ENCODE measurements at places on chromosomes 1 and 21.

DNA sequence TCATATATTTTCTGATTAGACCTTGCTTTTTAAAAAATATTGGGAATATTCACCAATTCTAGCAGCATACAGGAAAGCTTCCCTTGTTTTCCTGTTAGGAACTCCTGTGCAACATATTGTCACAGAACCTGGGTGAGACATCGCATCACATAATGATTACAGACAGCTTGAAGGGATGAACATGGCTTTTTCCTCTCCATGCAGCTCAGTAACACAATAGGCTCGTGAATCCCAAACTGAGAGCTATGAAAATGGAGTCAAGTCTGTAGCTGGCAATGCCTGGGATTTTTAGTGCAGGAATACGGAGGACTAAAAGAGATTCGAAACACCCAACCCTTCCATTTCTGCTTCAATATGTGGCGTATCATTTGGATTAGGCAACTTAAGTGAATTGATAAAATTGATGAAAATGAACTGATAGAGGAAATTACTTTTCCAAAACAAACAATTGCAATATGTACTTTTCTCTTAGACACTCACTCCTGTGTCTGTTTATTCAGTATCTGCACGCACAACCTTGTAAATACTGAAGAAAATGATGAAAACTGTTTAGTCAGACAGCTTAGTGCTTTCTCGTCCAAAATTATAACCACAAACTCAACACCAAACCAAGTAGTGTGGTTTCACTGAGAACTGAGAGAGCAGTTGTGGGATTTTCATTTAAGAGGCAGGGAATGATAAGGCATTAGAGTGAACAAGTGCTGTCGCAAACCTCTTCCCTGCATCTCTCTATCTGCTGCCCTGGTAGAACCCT, 250.4 kb downstream of the PTBP2 start:
- no peak for DNase-seq

DNA sequence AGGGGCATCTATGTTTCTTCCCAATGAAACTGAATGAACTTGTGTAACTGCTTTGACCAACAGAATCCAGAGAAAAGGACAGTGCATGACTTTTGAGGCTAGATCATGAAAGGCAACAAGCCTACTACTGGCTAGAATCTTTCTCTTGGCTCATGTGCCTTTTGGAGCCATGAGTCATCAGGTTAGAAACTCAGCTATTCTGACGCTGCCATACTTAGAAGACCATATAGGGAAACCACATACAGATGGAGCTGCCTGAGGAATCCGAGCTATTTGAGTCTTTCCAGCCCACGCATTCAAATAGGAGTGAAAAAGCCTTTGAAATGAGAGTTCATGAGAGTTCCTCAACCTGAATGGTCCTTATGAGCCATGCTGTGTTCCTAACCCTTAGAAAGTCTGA, 738.5 kb upstream of the CHRM3 start:
- DNase-seq: no peak

- no peak for DNase-seq
Measured at GRCh38 chr1:209076688-209077087, 506.8 kb upstream of the CAMK1G start.

DNA sequence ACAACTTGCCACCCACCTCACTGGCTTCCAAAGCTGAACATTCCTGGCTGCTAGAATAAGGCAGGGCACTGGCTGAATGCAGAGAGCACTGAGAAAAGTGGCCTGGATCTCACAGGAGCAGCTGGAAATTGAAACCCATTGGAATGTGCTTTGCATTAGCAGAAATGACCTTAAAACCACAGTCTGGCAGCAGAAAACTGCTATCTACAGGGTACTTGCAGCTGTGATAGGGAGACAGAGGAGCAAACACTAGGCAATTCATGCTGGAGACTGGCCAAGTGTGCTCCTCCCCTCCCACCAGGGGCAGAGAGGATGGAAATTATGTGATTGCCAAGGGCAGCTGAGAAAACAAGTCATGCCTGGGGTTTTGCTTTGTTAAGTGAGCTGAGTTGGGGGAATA, 47.2 kb downstream of the HSD3B1 start:
- DNase-seq: no peak

DNA sequence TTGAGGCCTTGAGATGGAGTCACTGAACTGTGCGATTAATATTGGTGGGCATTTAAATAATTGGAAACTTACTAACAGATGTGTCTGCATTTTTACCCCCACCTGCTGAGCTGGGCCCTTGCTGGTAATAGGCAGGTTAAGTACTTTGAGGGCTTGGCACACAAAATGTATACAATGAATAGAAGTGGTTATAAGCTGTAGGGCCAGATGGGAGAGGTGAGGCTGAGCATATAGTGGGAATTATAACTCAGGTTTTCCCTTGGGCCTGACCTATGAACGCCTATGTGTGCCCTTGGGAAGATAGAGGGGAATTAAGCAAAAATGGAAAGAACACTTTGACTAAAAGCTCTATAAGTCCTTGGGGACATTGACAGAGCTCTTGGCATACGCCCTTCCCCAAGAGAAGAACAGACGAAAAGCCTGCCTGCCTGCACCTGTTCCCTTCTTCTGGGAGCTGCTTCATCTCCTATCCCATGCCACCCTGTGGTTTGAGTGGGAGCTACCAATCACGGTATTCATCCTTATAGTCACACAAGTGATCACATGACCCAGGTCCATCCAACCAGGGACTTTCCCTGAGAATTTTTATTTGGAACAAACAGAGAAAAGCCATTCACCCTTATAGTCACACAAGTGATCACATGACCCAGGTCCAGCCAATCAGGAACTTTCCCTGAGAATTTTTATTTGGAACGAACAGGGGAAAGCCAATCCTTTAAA, 260.7 kb upstream of the CSF3R start:
- no peak for DNase-seq

- DNase-seq: no peak
Measured at GRCh38 chr1:67789551-67789950, 43.7 kb downstream of the GNG12 start.

- no peak for DNase-seq
Measured at GRCh38 chr1:229845410-229846138, 219.5 kb downstream of the URB2 start.

GRCh38 chr1:209567698-209568175, 15.8 kb upstream of the CAMK1G start:
- DNase-seq: no peak

GRCh38 chr1:88088481-88088880, 595.6 kb upstream of the PKN2 start:
- DNase-seq: no peak

DNA sequence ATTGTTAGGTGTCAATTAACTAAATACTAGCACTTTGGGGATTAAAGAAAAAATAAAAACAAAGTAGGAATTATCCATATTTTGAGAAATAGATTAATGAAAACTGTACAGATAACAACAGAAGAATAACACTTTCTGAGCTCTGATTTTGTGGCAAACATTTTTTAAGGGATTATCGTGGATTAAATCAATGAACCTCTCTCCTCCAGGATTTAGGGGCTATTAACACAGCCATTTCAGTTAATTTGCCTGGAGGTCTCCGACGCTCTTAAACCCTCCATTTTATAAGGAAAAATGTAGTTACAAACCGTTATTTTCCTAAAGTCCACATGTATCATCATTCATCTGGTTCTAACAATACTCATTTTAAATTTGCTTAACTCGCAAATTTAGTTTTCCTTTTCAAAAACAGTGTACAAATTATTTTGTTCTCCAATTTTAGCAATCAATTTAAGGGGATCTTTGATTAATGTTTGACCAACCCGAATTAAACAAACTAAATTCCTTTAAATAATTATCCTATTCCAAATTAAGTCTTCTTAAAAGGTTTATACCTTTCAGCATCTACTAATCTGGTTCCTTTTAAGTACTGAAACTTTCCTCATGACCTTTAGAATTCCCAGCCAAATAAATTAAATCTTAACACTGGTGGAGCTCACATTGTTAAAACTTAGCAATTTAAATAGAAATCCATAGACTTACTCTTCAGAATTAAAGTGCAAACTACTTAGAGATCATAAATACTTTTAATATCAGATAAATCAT, 30.7 kb upstream of the RNF187 start:
- DNase-seq: no peak

DNA sequence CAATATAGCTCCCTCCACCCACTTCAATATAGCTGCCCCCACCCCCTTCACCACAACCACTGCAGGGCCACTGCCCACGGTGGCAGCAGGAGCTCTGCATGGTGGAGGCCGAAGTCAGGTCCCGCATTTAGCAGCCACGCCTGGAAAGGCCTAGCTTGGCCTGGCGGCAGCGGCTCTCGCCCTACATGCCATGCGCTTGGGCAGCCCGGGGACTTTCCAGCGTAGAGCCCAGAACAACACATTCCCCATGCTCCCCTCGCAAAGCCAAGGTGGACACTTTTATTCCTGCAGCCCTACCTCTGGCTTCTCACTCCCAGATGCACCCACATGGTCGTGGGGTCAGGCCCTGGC, 37.1 kb downstream of the LHX4 start:
- DNase-seq: no peak

DNA sequence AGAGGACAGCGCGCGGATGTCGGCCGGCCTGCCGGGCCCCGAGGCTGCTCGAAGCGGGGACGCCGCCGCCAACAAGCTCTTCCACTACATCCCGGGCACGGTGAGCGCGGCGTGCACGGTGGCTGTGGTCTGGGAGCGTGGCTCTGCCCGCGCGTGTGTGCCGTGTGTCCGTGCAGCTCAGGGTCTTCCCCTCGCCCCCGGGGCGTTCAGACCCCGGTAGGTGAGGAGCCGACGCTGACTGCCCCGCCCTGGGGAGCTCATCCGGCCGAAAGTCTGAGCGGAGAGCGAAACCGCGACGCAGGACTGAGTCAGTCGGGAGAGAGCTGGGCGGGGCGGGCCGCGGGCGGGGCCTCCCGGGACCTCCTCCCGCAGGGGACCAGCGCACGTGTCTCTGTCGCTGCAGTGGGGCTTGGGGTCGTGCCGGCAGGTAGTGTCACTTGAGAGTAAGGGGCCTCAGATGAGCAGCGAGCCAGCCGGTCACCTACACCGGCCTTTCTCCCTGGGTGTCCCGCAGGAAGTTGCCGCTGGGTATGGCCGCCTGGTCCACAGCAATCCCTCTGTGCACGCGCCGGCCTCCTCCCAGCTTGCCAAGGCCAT, 520 bp downstream of the PLEKHN1 start:
- peak; percentile 73 for DNase-seq

DNA sequence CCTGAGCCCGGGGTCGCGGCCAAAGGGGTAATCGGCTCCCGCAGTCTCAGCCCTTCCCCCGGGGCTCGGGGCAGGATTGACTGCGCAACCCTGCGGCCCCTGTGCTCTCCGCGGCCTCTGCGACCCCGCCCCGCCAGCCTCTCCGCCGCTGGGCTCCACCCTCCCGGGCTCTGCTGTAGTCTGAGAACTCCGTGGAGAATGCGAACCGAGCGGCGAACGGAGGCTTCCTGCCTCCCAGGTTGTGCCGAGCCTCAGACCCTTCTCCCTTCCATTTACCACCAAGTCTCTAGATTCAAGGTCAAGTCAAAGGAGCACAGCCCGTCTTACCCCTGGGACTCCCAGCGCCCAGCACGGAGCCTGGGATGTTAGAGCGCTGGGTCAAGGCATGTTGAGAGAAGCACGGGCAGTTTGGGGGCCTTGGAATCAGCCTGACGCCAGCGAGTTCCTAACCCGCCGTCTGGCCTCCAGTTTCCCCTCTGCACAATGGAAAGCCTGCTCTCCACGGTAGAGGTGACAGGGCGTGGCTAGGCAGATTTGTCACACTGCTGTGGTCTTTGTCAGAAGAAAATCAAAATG, 3.0 kb downstream of the ATP2B4 start:
- DNase-seq: no peak

DNA sequence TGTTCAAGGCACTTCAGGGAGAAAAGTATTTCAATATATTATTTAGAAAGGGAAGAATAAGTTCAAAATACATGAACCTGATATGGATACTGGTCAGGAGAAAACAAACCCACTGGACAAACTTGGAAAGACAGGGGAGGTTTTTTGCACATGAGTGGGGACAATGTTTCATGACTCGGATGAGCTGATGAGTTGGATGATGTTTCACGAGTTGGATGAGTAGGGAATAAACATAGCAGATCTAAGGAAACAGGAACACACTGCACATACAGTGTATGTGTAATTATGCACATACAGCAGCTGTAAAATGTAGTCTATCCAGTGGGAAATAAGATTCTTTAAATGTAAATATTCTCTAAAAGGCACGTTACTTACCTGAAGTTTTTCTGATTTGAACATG, 682.9 kb upstream of the ADAMTS5 start:
- no peak for DNase-seq

DNA sequence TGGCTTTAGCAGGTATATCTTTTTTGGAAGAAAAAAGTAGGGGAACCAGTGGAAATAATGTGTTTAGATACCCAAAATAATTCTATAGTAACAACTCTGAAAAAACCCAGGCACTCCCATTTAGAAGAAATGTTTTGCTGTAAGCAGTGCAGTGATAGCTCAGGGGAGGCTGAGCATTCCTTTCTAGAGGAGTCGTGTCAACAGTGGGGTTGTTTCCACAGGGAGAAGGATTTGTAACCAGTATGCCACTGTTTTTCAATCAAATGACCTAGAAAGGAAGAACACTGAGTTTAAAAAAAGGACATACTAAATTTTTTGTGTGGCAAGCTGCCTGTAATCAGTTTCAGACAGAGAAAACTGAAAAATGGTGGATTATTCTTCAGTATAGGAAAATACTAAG, 2.4 kb downstream of the PGD start:
- DNase-seq: no peak

DNA sequence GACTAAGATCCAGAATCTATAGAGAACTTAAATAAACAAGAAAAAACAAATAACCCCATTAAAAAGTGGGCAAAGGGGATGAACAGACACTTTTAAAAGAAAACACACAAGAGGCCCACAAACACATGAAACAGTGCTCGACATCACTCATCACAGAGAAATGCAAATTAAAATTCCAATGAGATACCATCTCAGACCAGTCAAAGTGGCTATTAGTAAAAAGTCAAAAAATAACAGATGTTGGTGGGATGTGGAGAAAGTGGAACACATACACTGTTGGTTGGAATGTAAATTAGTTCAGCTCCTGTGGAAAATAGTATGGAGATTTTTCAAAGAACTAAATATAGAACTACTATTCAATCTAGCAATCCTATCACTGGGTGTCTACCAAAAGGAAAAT, 143.1 kb downstream of the IFI44 start:
- DNase-seq: no peak

- no peak for DNase-seq
Measured at GRCh38 chr1:36515315-36516138, 32.8 kb upstream of the CSF3R start.

Measured in bone marrow (tissue), 2 donors.